T-helper 1 cell (primary cell): ENCODE measurements at places on chromosomes 12 and 14.

- DNase-seq, result no peak
Observed at GRCh38 chr12:51334764-51335163, 10.8 kb upstream of the BIN2 start.

DNA sequence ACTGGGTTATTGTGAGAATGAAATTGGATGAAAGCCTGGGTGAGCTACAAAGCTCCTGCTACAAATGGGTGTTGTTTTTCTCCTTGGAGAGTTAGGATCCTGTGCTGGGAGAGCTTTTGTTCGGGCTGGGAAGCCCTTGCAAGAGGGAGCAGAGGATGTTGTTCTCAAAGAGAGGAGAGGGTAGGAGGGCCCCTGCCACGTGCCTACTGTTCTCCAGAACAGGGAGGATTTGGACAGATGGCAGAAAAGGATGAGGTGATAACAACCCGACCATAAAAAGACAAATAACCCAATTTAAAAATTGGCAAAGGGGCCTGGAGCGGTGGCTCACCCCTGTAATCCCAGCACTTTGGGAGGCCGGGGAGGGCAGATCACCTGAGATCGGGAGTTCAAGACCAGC is 68.8 kb downstream of the GALNT16 start:
- no peak for DNase-seq

DNA sequence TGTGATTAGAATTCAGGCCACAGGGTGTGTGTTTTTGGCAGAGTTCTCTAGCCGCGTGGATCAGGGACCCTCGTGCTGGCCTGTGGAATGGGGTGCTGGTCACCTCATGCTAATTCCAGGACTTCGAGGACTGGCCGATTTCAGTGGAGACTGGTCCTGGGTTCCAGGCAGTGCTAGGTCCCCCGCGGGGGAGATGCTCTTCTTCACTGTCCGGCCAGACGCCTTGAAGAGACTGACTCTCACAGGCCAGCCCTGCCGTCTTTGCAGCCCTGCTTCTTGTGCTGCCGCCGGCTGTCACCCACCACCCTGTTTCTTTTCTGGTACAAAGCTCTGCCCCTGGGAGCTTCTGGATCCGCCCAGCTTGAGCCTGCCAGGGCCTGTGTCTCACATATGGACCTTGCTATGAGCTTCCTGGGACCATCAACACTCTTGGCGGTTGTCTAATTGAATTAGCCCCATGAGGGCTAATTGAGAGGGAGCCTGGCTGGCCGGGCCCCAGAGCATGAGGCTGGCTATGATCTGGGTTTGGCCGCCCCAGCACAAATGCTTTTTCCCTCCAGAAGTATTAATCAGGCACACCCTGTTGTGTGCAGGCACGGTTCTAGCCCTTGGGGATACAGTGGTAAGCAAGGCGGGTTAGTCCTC is 8.2 kb downstream of the MLXIP start:
- DNase-seq, result no peak

GRCh38 chr14:22178333-22178839 is 410.6 kb downstream of the DAD1 start:
- no peak for DNase-seq

GRCh38 chr14:32594766-32595165 is 265.7 kb downstream of the AKAP6 start:
- no peak for DNase-seq

DNA sequence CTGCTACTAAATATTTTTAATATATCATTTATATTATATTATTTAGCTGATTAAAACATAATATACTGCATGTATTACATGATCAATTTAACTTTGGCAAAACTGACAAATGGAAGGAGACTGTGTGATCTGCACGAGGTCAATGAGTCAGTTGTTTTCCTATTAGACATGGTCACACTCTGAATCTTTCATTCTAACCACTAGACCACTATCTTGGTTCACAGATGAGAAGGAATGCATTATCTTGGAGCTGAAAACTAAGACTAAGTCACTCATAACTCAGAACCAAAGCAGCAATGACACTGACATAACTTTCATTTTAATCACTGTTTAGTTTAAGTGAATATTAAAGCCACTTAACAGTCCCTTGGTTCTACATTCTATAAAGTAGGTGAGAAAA is 37.4 kb downstream of the GNPTAB start:
- DNase-seq, result no peak

DNA sequence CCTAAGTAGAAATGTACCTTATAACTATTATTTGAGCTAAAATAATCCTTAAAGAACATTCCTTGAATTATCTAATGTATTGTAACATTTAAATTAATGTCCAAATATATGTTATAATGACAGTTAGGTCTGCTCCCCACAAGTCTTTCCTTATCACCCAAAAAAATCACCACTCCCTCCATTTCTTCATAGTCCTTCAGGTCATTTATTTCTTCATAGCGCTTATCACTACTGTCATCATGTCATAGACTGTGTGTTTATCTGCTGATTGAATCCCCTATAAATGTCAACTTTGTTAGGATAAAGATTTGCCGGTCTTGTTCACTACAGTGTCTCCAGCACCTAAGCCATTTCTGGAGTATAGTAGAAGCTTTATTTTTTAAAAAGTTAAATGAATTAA is 12.0 kb downstream of the LUM start:
- no peak for DNase-seq

GRCh38 chr14:33908540-33909223 is 42.2 kb downstream of the EGLN3 start:
- no peak for DNase-seq

DNA sequence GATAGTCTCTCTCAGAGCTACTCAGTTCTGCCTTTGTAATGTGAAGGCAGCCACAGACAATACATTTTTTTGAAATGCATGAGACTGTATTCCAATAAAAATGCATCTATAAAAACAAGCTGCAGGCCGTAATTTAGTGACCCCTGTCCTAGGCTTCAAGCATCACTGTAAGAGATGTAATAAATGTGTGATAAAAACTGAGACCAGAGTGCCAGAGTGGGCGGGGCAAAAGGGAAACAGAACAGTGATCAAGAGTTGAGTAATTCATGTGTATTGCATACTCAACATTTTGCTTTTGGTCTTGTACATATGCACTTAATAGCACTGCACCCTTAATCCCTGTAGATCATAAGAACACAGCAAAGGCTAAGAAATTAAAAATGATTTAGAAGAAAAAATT is 743.5 kb downstream of the DIO2 start:
- DNase-seq, result no peak

GRCh38 chr14:92511453-92512238 is 1.9 kb upstream of the RIN3 start:
- no peak for DNase-seq

DNA sequence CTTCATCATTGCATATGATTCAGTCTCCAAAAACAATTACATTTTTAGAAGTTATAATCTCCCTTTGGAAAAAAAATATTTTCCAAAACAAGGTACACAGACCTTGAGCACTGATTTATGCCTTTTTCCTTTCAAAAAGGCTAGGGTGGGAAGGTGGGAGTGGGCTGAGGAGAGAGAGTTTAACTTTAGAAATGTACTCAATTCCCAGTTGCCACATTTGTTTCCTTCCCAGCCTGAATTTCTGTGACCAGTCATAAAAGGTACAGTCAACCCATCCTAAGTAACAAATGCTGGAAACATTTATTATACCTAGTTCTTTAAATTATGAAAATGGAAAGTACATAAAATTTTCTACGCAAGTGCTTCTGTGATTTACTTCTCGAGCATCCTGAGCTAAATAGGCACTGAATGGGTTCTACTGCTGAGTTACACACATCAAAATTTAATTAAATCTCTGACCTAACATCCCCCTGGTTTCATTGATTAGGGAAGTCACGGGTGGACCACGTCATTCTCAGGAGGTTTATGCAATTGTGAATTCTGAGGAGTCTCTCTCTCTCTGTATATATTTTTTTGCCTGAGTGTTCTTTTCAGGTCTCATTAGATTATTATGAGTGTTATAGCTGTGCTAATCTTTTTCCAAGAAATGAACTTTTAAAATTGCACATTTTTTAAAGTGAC is 371.8 kb downstream of the BTG1 start:
- no peak for DNase-seq

DNA sequence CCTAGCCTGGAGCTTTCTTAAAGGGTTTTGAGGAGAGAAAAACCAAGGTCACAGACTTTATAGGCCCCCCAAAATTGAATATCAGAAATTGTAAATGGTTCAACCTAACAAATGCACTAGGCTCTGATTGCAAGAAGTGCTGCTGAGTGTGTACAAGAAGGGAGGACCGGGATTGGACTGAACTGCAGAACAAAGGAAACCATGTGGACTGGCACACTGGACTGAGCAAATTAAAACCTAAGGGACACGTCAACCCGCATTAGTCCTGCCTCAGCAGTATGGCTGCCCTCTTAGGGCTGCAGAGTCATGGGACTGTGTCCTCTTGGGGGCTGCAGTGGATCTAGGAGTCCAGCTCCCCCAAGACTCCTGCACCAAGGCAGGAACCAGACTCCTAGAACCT is 842 bp upstream of the CISTR start:
- no peak for DNase-seq

DNA sequence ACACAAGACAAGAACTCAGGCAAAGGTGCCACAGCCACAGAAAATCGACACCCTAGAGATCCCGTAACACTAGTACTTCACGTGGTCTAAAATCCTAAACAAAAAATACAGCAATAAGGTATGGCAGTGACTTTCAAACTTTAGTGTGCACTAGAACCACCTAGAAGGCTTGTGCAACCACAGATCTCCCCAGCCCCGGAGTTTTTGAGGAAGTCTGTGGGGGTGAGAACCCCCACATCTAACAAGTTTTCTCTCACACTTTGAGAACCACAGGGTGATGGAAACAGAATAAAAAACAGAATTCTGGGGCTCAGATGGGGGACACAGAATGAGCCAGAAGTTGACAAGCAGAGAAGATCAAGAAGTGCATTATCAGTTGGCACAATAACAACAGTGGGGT is 254.0 kb downstream of the ANO6 start:
- no peak for DNase-seq

- no peak for DNase-seq
Observed at GRCh38 chr12:49962861-49963765, 1.4 kb downstream of the AQP5 start.

- no peak for DNase-seq
Observed at GRCh38 chr12:21690704-21691368, 33.2 kb upstream of the LDHB start.
